ENCODE measurements at places on chromosomes 5 and 9.

DNA sequence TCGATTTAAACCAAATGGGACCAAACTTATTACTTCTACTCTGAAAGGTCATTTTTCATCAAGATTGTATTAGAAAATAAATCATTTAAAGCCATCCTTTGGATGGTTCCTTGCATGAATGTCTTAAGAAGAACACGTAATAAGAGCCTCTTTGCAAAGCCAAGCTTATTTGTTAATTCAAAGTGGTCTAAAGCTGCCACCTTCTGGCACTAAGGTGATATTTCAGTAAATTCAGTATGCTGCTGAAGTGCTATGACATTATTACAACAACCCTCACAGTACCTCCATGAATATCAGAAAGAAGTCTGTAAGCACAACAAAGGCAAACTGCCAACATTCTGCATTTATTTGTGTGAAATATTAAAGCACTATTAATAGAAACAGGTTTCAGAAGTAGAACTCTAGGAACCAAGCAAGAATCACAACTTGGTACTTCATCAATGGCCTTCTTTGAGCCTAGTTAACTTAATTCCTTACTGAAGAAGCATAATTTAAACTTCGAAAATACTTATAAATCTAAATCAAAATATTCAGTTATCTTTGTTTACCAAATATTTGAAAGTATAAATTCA is 53.1 kb upstream of the TYRP1 start:
- no peak for DNase-seq

GRCh38 chr9:69331444-69331843 is 6.4 kb downstream of the ENTREP1 start:
- no peak for DNase-seq

- DNase-seq: no peak
Measured at GRCh38 chr5:25554077-25554476, 909.3 kb upstream of the CDH10 start.

- no peak for DNase-seq
Measured at GRCh38 chr9:70100362-70100761, 56.7 kb downstream of the MAMDC2 start.

DNA sequence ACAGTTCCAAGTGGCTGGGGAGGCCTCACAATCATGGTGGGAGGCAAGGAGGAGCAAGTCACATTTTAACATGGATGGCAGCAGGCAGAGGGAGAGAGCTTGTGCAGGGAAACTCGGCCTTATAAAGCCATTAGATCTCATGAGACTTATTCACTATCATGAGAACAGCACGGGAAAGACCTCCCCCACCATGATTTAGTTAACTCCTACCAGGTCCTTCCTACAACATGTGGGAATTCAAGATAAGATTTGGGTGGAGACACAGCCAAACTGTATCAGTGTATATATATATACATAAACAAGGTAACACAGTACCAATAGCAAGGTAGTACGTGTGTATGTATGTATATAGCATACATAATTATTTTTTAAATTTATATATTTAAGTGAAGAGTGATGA is 50.9 kb downstream of the NFX1 start:
- DNase-seq: no peak

GRCh38 chr9:7721291-7721690 is 78.3 kb downstream of the DMAC1 start:
- no peak for DNase-seq

DNA sequence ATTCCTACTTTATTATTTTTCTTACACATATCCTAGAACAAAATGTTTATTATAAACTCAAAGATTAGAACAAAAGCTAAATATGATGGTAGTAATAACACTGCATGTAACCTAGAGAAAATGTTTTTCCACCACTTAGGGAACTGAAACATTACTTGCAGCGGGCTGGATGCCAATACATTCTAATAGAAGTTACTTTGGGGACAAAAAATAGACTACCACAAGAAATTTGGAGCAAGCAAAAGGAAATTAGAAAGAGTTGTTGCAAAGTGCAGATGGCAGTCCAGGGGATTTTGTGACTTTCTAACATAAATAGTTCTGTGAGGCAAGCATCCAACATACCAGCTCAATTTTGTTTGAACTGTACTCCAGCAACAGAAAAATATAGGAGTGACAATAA is 255.3 kb upstream of the GRIN3A start:
- no peak for DNase-seq

DNA sequence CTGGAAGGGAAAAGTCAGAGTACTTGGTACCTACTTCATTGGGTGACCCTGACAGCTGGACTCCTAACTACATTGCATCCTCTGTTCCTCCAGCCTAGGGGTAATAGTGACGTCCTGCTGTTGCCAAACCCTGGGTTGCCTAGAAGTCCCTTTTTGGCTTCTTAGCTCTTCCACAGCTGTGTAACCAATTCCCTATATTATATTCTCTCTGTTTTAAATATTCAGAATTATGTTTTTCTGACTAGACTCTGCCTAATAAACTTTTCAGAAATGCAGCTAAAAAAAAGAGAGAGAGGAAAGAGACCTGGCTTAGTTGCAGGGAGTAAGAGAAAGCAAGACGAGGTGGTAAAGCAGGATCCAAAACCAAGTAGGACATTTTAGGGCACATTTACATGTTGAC is 28.4 kb downstream of the MCTP1 start:
- no peak for DNase-seq

- DNase-seq: no peak
Measured at GRCh38 chr9:119802133-119802532, 432.9 kb upstream of the BRINP1 start.

DNA sequence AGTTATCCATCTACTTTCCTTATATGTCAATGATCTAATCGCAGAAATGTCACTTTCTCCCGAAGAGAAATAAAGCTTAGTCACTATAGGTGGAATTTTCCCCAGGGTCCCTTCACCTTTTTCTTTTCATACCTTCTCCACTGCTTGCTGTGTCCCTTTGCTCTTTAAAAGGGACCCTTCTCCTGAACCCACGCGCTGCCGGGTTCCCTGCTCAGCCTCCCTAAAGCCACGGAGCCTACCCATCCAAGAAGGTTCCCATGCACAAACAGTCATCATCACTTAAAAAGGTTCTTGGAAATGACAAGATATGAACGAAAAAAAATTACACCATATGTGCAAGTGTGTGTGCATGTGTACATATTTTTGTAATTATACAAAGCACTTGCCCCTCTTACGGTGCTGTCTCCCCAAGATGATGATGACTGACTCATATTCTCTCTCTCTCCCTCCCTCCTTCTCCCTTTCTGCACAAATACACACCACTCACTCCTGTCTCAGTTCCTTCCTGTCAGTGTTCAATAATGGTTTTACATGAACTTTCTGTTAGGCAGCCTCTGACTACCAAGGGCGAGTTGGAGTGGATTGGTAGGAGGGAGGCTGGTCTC is 1.5 kb upstream of the PTPRD start:
- no peak for DNase-seq

DNA sequence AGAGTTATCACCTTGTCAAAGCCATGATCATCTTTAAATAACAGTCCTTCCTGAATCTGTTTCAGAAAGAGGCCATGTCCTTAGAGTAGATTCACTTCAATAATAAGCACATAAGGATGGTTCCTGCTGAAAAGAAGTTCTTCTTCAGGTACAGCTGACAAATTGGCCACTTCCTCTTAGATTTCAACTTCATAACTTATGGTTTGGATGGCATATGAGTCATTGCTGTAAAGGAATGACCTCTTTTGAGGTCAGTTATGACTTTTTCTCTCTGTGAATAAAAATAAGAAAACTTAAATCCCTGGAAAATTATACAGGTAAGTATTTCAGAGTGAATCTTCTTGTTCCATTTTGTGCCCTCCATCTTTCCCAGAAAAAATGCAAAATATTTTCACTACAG is 555.3 kb upstream of the ZNF462 start:
- DNase-seq: no peak

DNA sequence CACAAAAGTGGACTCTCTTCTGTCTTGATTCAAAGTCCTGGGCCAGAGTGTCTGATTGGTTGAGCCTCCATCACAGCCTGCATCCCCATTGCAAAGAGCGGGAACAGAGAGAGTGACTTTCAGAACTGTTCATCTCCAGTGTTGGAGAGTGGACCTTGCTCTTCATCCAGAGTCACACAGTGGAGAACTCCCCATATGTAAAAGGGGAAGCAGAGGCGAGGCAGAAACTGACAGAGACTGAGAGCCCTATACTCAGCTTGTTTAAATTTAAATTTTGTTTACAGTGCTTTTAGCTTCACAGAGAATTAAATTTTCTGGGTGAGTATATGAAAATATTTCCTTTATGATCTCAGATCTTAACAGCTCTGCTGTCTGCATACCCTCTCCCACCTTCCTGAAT is 70.0 kb upstream of the SSBP2 start:
- DNase-seq: no peak

DNA sequence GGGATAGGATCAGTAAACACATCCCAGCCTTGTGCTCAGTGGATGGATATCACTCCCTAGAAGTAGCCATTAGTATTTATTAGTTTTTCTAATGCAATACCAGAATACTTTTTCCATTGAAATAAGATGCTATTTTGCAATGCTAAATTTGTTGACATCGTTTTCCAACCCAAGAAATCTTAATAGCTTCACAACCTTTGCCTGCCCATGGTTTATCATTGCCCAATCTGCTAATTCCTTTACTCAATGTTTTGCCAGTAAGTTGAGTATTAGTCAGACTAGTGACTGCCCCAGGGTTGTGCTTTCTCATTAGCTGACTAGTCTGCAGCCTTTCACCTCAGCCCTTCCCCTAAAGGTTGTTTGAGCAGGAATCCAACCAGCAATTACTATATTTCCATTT is 62.9 kb downstream of the NREP start:
- no peak for DNase-seq

DNA sequence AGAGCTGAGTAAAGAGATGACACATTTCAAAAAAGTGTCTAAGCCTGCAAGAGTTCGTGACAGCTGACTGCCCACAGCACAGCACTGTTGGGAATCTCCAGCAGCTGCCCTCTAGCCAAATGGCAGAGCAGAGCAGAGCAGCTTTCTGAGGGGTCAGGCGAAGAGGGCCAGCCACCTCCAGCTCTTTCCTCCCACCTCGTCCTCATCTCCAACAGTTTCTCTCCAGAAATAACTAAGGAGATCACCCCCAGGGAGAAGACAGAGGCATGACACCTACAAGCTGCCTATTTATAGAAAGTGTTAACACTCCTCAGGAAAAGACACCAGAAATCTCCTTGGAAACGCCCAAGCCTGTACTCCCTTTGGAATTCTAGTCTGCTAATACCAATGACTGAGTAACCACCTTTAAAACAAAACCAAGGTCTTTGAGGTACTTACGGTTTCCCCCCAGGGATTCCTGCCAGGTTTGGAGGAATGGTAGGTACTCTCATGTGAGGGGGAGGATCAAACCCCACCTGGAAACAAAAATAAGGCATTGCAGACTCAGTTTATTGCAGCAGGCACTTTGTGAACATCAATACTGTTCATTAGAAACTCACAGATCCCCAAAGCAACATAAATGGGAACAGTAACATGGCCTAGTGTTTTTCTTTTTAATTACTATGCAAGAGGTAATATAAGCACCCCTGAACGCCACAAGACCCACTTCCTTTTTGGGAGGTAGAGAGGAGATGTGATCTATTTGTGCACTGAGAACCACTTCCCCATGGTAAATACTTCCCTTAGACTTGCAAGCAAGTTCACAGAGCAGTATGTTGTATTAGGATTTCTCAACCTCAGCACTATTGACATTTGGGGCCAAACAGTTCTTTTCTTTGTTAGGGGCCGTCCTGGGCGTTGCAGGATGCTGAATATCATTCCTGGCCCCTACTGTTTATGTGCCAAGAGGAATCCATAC is 79.3 kb downstream of the TLE1 start:
- DNase-seq: no peak

DNA sequence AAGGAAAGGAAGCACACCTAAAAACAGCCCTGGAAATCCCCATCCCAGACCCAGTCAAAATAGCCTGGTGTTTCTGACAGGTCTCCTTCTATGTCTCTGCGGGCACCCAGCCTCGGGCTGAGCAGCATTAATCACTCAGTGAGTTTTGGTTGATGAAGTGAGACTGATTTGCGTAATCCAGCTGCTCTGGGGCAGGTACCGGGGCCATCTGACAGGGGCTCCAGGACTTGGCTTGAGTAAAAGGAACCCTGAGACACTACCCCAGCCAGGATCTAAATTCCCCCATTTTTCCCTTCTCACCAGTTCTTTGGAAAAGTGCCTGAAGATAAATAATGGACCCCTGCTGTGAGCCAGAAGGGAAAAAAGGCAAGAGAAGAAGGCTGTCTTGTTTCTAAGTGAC is 596 bp downstream of the SLC28A3 start:
- no peak for DNase-seq

- no peak for DNase-seq
Measured at GRCh38 chr9:70832492-70832891, 288.9 kb downstream of the TRPM3 start.

DNA sequence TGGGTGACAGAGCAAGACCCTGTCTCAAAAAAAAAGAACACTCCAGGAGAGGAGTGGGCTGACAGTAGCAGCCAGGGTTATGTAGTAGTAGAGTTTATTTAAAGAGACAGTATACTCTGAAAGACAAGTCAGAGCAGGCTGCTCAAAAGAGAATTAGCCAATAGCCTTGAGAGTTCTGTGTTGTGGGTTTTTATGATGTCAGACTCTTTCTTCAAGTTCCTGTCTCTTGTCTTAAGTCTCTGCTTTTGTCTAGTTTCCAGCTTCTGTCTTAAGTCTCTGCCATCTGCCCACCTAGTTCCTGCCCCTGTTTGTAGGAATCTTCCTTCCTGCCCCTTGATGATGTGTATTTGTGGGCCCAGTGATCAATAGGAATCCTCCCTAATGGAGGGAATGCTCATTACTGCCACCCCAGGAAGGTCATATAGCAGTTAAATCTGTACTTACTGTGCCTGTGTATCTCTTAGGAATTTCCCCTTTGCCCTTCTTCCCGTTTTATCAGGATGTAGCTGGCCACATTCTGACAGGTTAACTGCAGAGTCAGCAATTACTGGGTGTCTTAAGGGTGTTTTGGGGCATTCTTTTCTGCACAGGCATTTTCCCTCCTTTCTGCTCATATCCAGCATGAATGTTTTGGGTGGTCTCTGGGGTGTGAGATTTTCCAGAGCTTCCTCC is 580.5 kb upstream of the SGCD start:
- DNase-seq: no peak

DNA sequence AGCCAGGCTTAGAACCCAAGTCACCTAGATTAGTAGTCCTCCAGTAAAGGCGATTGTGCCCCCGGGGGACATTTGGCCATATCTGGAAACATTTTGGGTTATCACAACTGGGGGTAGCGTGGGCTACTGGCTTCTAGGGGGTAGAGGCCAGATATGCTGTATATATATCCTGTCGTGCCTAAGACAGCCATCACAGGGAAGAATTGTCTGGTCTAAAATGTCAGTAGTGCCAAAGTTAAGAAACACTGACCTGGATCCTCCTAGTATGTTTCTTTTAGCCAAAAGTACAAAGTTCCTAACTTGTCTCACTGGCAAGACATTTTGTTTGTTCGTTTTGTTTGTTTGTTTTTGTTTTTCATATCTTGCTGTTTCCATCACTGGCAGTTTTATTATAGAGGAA is 13.8 kb downstream of the RABEPK start:
- no peak for DNase-seq

Measured in stimulated activated naive CD8-positive, alpha-beta T cell treated with anti-CD3 and anti-CD28 coated beads, Interleukin-15, amount 100 ng/mL, for 72 hours (primary cell).